ENCODE measurements at places on chromosomes 1 and 21. TPM values are rescaled to one million over a fixed set of nuclear protein-coding genes. Genes with fewer than 3 reads are reported as not detected.

Gene OR6F1
- total RNA-seq = not detected

Gene CPTP
- 60.2 TPM for total RNA-seq

DNA sequence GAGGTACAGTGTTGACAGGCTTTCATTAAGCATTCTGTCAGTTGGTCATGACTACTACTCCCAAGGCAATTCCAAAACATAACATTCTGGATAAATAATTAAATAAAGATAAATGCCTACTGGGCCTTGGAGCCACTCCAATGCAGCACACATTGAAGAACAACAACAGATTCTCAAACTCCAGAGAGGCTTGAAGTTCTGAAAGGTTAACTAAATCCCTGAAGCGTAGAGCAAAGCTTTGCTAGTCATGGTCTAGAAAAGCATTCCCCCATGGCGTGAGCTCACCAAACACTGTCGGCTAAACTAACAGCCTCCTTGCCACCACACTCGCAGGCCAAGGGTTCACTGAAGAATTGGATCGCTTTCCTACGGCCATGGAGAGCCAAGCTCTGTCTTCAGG, 268.0 kb downstream of the ATG4C start:
- no peaks in the 10 kb centered on the region for H3K27me3 ChIP-seq
- no peaks in the 10 kb centered on the region for H3K4me1 ChIP-seq
- DNase-seq = no peak
- H3K4me3 ChIP-seq = no peak overlapping the region

Gene LCE1B
- not detected for total RNA-seq

Data from colonic mucosa (tissue), 4 donors.